ENCODE measurements at places on chromosomes 4 and X.

GRCh38 chrX:116009861-116010710, 160.5 kb upstream of the AGTR2 start:
- DNase-seq, result no peak

DNA sequence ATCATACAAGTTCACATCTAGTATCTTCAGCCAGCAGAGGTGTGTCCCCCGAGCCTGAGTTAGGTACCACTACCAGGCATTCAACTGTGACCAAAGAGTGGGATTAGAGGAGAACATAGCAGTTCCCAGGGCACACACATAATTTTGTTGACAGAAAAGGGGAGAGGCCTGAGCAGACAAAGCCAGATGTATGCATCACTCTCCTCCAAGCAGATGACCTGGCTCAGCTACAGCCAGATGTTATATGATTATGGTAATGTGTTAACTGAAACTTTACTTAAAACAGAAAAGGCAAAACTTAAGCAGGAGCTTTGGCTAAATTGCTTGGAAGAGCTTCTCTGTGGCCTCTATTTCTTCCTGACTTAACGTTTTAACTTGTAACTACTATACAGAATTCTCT, 88.9 kb downstream of the CC2D2A start:
- no peak for DNase-seq

DNA sequence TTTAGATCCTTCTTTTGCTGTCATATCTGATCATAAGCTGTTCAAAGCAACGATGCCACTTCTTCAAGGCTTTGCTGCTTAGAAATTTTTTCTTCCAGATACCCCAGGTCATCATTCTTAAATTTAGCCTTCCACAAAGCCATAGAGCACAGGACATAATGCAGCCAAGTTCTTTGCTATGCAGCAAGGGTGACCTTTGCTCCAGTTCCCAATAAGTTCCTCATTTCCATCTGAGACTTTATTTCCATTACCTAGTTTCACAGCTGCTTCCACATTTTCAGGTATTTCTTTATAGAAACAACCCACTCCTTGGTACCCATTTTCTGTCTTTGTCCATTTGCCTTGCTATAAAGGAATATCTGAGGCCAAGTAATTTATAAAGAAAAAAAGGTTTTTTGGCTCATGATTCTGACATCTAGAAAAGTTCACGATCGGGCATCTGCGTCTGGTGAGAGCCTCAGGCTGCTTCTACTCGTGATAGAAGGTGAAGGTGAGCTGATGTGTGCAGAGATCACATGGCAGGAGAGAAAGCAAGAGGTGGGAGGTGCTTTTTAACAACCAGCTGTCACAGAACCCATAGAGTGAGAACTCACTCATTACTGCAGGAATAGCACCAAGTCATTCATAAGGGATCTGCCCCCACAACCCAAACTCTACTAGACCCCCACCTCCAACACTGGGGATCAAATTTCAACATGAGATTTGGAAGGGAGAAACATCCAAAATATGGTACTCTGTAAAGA, 11.8 kb upstream of the TASL start:
- DNase-seq, result no peak

GRCh38 chr4:41363384-41363981, 106.8 kb downstream of the UCHL1 start:
- DNase-seq, result peak; percentile 64

DNA sequence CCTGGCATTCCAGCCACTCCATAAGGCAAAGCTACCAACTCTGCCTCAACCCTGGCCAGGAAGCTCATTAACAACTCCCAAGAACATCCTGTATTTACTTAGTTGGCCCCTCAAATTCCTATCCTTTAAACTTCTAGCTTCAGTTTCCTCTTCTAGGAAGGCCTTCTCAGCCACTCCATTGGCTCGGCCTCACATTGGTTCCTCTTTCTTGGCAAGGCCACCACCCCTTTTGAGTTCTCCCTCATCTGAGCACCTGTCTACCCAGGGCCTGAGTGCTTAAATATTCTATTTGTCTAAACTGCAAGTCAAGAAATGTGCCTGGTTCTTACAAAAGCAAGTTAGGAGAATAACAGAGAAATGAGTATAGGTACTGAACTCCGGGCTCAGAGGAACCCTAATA, 10.0 kb downstream of the SMC1A start:
- DNase-seq, result no peak

DNA sequence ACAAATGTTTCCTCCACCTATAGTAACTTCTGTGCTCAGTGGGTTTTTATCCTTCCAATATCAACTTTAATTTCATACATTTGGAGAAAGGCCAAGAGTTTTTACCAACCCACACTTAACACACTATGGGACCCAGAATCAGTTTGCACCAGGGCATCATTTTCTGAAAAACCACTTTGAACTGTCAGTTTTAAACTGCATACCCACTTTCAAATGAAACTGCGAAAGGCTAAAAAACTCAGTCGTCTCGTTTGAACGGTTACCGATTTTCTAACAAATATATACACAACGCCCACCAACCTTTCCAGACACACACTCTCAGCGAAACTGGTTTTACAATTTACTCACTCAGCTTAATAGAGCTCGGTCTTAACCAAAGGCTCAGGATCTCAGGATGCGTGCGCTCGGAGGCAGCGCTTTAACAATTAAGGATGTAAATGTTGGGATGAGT, 376 bp downstream of the ABCG2 start:
- peak; percentile 60 for DNase-seq
